ENCODE measurements at places on chromosomes 13 and 19.

- no peak for DNase-seq
These were observed 681 bp downstream of the ZNF837 start for GRCh38 chr19:58380037-58380661.

DNA sequence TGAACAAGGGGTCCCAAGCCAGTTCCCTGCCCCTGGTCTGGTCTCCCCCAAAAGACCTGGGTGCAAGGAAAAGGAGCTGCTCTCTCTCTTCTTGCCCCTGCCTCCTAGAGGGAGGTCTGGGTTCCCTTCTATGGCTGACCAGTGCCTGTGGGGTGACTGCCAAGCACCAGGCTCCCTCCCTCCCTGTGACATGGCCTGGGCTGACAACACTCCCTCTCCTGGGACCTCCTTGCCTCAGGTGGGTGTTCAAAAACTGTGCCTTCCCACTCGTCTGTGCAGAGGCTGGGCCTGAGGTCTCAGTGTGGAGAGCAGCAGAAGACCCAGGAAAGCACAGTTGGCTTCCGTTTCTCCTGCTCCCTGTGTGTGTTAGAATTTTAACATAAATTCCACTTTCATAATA lies 4.7 kb downstream of the ZNF446 start:
- DNase-seq, result no peak

- DNase-seq, result no peak
These were observed 1153.7 kb downstream of the PCDH9 start for GRCh38 chr13:66076417-66076816.

GRCh38 chr19:17338433-17339078 lies 1.2 kb downstream of the GTPBP3 start:
- no peak for DNase-seq

- DNase-seq, result no peak
These were observed 125.2 kb downstream of the KDM4B start for GRCh38 chr19:5093948-5094718.

Data from NK-92 treated with Interleukin-12 subunit alpha and Interleukin-12 subunit beta, amount 100 ng/mL, for 24 hours (cell line).